ENCODE measurements at places on chromosomes 2 and 18.

- peak; percentile 86 for DNase-seq
Observed at GRCh38 chr2:64987001-64987955, 1.9 kb upstream of the SLC1A4 start.

GRCh38 chr2:15647622-15648590 lies 56.2 kb downstream of the DDX1 start:
- no peak for DNase-seq

GRCh38 chr18:39105104-39105503 lies 1539.5 kb upstream of the CELF4 start:
- DNase-seq = no peak

DNA sequence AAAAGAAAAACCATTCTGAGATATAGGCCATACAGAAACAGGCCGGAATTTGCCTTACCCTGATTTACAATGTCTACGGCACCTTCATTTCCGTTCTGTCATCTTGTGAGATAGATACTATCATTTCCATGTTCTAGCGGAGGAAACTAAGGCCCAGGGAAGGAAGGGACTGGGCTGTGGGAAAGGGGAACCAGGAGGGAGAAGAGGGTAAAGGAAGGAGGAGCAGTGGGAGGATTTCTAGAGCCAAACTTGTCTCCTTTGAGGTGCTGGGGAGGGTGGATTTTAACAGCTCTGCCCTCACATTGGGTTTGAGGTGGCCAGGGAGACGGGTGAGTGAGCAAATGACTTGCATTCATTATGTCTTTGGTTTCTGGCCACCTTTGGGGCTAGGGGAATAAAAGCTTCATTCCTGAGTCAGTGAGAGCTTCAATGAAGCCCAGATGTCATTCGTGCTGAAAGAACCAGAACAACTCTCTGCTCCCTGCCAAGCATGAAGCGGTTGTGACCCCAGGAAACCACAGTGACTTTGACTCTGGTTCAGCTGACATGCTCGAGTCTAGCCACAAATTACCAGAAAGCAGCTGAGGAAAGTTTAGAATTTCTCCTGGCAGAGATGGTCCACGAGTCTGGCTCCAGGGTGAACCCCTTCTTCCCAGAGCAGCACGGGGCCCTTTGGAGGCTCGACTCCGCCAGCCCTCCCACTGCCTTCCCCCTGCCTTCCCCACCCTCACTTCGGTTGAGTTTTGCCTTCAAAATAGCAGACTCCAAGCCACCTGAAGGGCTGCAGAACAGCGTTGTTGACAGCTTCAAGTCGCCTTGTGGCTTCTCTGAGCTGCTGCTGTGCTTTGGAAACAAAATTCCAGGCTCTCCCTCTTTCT lies 3.8 kb downstream of the ACTG2 start:
- peak; percentile 67 for DNase-seq

- DNase-seq = no peak
Observed at GRCh38 chr2:98479371-98479770, 34.7 kb downstream of the INPP4A start.

DNA sequence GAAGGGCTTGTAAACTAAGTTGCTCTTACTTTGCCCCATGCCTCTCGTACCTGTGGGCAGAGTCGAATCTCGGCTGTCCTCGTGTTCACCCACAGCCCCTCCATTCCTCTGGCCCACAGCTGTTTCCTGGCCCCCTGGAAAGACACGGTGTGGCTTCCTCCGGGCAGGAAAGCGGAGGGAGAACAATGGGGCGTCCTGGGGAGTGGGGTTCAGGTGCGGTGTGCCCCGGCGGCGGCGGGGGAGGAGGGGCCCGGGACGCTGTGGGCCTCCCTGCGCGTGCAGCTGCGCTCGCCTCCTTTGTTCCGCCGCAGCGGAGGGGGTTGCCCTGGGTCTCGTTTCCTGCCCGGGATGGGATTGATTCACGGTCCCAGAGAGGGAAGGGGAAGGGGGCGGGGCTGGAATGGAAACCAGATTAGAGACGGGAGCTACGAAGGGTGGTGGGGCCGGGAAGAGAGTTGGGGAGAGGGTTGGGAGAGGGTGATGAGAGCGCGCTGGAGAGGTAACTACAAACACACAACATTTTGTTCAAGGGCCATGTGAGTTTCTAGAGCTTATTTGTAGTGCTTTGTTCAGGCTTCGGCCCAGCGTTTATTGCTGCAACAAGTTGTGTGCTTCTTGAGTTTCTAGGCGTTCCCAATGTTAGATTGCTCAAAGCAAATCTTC lies 796 bp downstream of the MYO1B start:
- DNase-seq = peak; percentile 16

GRCh38 chr18:59951591-59951990 lies 51.8 kb downstream of the PMAIP1 start:
- no peak for DNase-seq

- peak; percentile 54 for DNase-seq
Observed at GRCh38 chr18:23864624-23865023, 149.9 kb upstream of the TTC39C start.

- DNase-seq = no peak
Observed at GRCh38 chr2:30492619-30493018, 45.6 kb downstream of the LCLAT1 start.

DNA sequence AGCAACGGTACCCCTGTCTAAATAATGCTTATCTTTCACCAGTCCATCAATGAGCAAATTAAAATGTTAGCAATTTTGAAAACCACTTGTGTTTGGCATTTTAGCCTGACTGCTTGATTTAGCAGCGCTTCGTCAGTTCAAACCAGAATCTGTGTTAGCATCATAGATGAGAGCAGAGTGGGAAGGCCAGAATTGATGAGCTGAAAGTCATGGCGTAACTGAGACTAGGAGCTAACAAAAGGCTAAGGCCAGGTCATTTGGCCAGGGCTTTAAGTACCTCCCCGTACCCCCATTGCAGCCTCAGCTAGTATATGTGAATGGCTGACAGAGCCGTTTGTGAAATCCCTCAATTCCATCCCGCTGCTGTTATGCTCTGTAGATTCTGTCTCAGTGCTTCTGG lies 16.0 kb downstream of the APCDD1 start:
- no peak for DNase-seq

GRCh38 chr2:32981612-32982011 lies 34.9 kb downstream of the LTBP1 start:
- DNase-seq = no peak

- DNase-seq = peak; percentile 40
Observed at GRCh38 chr2:118992740-118993391, 50.9 kb downstream of the MARCO start.

- DNase-seq = no peak
Observed at GRCh38 chr2:64210816-64211215, 66.6 kb upstream of the PELI1 start.

DNA sequence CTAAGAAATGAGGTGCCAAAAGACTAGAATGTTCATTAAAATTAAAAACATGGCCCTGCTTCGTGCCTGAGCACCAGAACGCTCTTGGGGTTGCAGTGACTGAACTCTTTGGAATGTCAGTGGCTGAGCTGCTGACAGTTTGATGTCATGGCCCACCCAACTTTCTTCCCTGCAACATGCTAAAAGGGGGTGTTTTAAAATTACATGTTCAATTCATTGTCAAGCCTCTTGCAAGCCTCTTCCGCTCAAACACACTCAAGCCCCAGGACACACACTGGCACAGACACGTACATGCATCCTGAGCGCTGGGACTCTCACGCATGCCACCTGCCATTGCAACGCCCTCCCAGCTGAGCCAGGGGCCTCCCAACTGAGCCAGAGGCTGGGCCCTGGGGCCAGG lies 12.6 kb downstream of the RUFY4 start:
- no peak for DNase-seq

- no peak for DNase-seq
Observed at GRCh38 chr2:100013892-100014677, 128.3 kb downstream of the AFF3 start.

- DNase-seq = peak; percentile 58
Observed at GRCh38 chr2:54569745-54570301, 113.7 kb downstream of the SPTBN1 start.

- DNase-seq = peak; percentile 3
Observed at GRCh38 chr18:54647176-54647575, 56.1 kb downstream of the DYNAP start.

DNA sequence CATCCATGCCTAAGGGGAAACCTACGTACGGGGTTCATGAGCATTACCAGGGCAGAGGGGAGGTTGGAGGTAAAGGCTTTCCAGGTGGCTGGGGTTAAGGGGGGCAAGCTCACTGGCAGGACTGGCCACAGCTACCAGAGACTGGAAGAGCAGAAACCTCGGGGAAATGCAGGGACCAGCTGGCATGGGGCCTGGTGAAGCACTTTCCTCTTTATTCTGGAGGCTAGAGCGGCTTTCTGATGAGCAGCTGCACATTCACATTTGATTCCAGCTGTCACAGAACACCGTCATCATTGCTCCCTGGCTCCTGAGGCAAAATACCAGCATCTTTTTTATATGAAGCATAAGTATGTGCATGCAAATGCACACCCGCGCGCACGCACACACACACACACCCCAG lies 28.7 kb upstream of the LRRC30 start:
- no peak for DNase-seq

GRCh38 chr18:36099311-36099710 lies 29.8 kb downstream of the SLC39A6 start:
- DNase-seq = no peak

DNA sequence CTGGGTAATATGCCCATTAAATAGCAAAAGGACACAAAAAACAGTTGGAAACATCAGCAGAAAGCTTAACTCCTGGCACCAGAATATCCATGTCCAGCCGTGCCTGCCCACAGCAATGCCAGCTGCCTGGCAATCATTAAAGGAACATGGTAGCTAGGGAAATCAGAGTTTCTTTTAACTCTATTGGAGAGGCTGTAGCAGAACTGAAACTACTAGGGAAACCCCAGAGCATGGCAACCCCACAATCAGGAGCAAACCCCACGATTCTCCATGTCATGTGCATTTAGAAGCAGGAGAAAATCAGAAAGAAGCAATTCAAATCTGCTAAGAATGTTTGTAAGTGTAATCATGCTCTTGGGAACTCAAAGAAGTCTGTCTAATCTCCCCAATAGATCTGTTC lies 409.0 kb upstream of the SMIM21 start:
- DNase-seq = no peak

GRCh38 chr18:33835419-33835818 lies 257.4 kb downstream of the ASXL3 start:
- no peak for DNase-seq

GRCh38 chr2:174246944-174247381 lies 1.4 kb downstream of the OLA1 start:
- DNase-seq = no peak

DNA sequence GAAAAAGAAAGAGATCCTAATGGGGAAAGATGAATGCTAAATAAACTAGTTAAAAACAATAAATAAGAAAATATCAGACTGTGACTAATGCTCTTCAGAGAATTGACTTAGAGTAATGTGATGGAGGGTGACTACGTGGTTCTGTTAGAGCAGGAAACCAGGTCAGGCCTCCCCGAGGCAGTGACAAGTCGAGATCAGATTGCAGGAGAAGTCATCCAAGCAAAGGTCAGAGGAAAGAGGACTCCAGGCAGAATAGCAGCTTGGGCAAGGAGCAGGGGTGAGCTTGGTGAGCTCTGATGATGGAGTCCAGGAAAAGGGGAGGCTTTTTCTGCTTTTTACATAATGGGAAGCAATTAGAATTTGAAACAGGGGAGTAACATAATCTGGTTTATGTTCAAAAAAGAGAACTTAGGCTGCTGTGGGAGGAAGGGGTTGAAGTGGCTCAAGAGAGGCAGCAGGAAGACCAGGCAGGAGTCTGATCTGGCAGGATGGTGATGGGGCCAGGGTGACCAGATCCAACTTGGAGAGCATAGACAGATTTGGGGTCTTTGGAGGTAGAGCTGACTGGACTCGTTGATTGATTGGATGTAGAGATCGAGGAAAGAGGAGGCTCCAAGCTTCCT lies 27.3 kb upstream of the ITGB6 start:
- DNase-seq = no peak

- DNase-seq = no peak
Observed at GRCh38 chr18:12458771-12459170, 51.0 kb downstream of the PRELID3A start.

- DNase-seq = peak; percentile 41
Observed at GRCh38 chr2:148023861-148024260, 3.0 kb downstream of the MBD5 start.

DNA sequence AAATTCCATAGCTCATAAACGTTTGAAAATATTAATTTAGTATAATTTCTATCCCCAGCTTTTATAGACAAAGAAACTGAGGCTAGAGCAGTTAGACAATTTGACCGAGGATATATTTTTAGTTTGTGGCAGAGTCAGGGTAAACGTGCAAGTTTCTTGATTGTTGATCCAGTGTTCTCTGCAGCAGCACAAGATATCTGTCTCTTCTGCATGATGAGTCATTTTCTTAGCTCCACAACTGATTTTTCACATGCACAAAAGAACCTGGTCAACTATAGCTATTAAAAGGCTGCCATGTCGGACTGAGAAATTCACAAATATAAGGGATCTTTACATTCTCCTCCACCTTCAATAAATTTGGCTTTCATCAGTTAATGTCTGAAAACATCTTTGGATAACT lies 143.4 kb upstream of the CYP26B1 start:
- no peak for DNase-seq

DNA sequence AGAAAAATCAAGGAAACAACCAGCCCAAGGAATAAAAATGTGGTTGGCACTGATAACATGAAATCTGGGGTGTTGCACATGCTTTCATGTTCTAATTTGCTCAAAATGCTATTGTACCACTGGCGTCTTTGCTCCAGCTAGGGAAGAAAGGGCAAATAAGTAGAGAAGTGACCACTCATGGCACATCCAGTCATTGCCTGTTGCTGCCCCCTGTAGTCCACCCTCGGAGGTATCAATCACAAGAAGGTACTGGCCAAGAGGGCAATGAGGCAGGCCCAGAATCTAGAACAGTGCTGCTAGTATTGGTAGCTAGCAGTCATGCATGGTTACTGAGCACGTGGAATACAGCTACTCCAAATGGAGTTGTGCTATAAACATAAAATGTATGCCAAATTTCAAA lies 213.4 kb downstream of the CDCA7 start:
- DNase-seq = no peak

DNA sequence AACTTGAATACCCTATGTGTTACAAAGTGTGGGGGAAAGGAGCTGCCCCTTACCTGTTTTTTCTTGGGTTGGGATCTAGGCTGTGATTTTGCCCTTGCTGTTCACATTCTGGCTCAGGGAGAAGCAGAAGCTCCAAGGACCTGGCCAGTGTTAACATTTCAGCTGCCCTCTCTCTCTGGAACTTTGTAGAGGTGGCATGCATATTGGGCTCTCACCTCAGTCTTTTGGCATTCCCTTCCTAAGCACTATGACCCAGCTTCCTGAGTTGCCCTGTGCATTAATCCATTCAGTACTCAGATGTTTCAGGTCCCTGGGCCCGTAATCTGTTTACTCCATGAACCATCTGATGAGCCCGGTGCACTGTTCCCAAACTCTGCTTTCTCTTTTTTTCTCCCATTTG lies 12.1 kb downstream of the LCLAT1 start:
- no peak for DNase-seq

All from activated CD4-positive, alpha-beta T cell treated with anti-CD3 and anti-CD28 coated beads, Interleukin-2, amount 50 U/mL, for 16 hours (primary cell).